ENCODE measurements at places on chromosomes 2 and 18. TPM values are rescaled to one million over a fixed set of nuclear protein-coding genes. Genes with fewer than 3 reads are reported as not detected.

ACMSD gene
- not detected for total RNA-seq

HNRNPLL gene
- 70.9 TPM for total RNA-seq

RAD51AP2 gene
- not detected for total RNA-seq

ANO7 gene
- 8.5 TPM for total RNA-seq

DNA sequence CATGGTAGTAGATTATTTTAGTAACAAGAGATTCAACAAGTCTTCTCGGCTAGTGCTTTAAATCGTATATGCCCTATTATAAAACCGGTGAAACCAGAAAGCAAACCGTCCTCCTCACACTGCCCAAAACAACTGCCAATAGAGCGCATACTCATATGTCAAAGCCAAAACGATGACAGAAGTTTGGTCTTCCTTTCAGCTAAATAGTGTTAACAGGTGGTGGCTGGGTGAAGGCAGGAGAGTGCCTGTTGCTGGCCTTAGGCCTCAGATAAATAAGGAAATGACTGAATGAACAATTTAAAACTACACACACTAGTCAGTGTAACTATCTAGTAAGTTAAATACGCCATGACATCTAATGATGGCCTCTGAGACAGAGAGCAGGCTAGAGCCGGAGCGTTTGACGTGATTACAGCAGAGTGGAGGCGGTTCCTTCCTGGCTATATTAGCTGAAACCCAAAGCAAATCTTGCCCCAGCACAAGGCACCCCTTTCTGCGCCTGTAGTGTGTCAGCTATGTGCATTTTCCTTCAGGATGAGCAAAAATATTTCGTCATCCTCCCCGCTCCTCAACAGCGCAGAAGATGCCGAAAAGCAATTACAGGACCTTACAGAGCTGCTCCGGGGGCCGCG lies 1.6 kb downstream of the LONRF2 start:
- no peak overlapping the region for H3K27ac ChIP-seq
- H3K27me3 ChIP-seq, result peaks cover 61% of the 10 kb centered on the region
- DNase-seq, result peak; percentile 41
- H3K4me3 ChIP-seq, result no peak overlapping the region
- no peaks in the 10 kb centered on the region for H3K4me1 ChIP-seq
- H3K36me3 ChIP-seq, result no peaks in the 10 kb centered on the region

GRCh38 chr18:14944838-14945237 lies 196.9 kb downstream of the ANKRD30B start:
- H3K27me3 ChIP-seq, result no peaks in the 10 kb centered on the region
- no peaks in the 10 kb centered on the region for H3K36me3 ChIP-seq
- no peak overlapping the region for H3K4me3 ChIP-seq
- no peak overlapping the region for H3K27ac ChIP-seq

DNA sequence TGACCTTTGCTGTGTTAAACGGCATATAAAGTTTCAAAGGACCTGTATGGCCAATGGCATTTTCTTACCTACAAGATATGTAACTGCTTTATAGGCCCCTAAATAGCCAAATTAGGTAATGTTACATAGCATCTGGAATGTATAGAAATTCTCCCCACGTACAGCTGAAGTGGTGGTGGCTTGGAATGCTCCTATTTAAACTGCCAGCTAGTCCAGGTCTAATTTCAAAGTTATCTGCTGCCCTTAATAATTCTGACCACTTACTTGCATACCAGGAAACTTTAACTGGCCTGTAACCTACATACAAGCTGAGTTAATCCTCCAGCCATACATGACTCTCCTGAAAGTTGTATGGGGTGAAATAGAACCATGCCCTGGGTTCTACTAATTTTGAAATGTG lies 1.3 kb downstream of the KIAA2012 start:
- no peaks in the 10 kb centered on the region for H3K27me3 ChIP-seq
- H3K4me1 ChIP-seq, result peaks cover 3% of the 10 kb centered on the region
- H3K36me3 ChIP-seq, result no peaks in the 10 kb centered on the region
- no peak overlapping the region for H3K4me3 ChIP-seq
- H3K27ac ChIP-seq, result no peak overlapping the region

DNA sequence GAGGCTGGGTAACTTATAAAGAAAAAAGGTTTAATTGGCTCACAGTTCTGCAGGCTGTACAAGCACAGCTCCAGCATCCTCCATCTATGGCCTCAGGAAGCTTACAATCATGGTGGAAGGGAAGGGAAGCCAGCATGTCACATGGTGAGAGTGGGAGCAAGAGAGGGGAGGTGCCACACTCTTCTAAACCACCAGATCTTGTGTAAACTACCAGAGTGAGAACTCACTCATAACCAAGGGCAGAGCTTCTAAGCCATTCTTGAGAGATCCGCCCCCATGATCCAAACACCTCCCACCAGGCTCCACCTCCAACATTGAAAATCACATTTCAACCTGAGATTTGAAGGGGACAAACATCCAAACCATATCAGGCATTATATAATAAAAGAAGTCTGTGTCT lies 121.6 kb upstream of the CDC42EP3 start:
- H3K4me3 ChIP-seq, result no peak overlapping the region
- no peak for DNase-seq
- H3K4me1 ChIP-seq, result peaks cover 27% of the 10 kb centered on the region
- no peaks in the 10 kb centered on the region for H3K36me3 ChIP-seq
- no peaks in the 10 kb centered on the region for H3K27me3 ChIP-seq
- H3K27ac ChIP-seq, result no peak overlapping the region

GRCh38 chr2:136997557-136997956 lies 232.2 kb downstream of the THSD7B start:
- H3K4me3 ChIP-seq, result no peak overlapping the region
- DNase-seq, result no peak
- H3K27ac ChIP-seq, result no peak overlapping the region

GRCh38 chr2:20915271-20915670 lies 92.4 kb upstream of the LDAH start:
- peak; percentile 64 for DNase-seq
- H3K36me3 ChIP-seq, result no peaks in the 10 kb centered on the region
- H3K27me3 ChIP-seq, result peaks cover 8% of the 10 kb centered on the region
- no peak overlapping the region for H3K27ac ChIP-seq
- H3K4me1 ChIP-seq, result peaks cover 17% of the 10 kb centered on the region
- no peak overlapping the region for H3K4me3 ChIP-seq

GRCh38 chr2:212929971-212930370 lies 221.4 kb downstream of the IKZF2 start:
- no peaks in the 10 kb centered on the region for H3K4me1 ChIP-seq
- no peaks in the 10 kb centered on the region for H3K27me3 ChIP-seq
- H3K27ac ChIP-seq, result no peak overlapping the region
- no peak for DNase-seq
- H3K4me3 ChIP-seq, result no peak overlapping the region
